ENCODE measurements at places on chromosomes 1 and 21.

GRCh38 chr21:7916329-7917303, 2604.8 kb upstream of the TPTE start:
- no peak for DNase-seq

DNA sequence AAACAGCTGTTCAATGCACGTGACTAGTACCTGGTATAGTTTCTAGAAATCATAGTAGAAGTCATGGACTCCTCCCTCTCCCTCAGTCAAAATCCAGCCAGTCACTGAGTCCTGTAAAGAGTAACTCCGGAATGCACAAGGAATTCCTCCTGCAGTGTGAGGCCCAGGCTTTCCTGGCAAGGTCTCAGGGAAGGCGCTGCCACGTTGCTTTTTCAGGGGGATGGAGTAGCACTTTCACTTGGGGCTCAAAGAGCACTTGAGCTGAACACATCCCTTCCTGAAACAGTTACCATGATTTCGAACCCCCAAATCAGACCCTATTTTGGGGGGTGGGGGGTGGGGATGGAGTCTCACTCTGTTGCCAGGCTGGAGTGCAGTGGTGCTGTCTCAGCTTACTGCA, 26.4 kb upstream of the LRRC8D start:
- DNase-seq, result no peak

GRCh38 chr1:93573940-93574469, 107.6 kb downstream of the BCAR3 start:
- no peak for DNase-seq

GRCh38 chr1:150575072-150575489, 4.3 kb downstream of the MCL1 start:
- no peak for DNase-seq

DNA sequence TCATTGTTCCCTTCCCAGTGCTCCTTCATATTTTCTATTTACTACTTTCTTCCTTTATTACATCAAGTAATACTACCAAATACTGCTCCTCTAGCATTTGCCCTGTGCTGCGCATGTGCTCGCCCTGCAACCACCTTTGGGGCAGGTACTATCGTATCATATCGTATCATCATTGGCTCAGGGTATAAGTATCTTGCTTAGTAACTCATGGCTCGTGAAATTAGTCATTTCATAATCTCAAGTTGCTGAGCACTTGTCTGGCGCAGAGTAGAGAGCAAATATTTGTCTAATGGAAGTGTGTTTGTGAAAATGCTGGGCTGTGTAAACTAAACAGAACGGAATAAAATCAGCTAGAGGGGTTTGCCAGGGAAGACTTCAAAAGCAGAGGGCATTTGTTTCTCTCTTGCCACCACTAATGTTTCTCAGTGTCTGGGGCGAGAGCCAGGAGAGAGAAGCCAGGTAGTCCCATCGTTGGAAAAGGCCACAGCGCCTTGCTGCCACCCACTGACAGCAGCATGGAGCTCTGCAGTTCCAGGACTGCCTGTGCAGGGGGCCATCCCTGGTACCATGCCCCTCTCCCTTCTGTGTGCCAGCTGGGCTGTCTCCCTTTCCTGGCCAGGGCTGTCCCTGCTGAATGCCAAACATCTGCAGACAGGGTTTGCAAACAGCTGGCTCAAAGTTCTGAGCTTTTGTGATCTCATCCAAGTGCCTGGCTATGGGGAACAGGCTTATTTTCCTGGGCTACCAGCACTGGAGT, 20.0 kb upstream of the CPT2 start:
- no peak for DNase-seq

GRCh38 chr1:35544976-35545375, 12.2 kb downstream of the KIAA0319L start:
- peak; percentile 23 for DNase-seq

GRCh38 chr1:212699104-212699624, 476 bp downstream of the BATF3 start:
- DNase-seq, result peak; percentile 9

DNA sequence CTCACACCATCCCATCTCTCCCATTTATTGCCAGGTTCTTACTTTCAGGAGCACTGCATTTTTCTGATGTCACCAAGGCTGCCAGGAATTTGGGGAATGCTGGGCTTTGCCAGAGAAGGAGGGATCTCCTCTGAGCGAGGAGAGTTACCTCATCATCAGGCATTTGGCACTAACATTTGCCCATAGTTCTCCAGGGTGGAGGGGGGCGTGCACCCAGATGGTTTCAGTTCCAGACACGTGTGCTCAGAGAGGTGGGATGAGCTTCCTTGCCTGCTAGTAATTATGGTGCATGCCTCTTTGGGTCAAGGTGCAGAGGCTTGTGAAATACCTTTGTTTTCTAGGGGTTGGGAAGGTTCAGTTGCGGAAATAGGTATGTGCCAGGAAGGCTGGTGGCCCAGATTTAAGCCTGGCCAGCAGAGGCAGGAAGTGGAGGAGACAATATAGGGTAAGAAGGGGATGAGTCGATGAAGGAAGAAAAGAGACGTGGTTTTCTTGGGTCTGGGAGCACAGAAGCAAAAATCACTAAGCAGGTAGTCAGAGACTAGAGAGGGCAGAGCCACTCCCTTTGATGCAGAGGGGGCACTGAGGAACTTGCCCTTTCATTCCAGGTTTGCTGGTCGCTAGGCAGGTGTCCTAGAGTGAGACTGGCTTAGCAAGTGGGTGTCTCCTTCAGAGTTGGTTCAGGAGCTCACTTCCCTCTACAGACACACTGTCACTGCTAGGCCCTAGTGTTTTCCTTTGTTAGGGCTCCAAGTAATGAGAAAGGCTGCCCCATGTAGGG, 7.2 kb downstream of the TUFT1 start:
- DNase-seq, result no peak

- DNase-seq, result no peak
Measured at GRCh38 chr1:241821363-241821762, 26.6 kb upstream of the EXO1 start.

GRCh38 chr1:36554323-36554628, 71.6 kb upstream of the CSF3R start:
- DNase-seq, result no peak

GRCh38 chr1:67350783-67351182, 43.1 kb downstream of the IL12RB2 start:
- DNase-seq, result no peak

GRCh38 chr1:232880354-232880753, 70.1 kb upstream of the NTPCR start:
- DNase-seq, result no peak

DNA sequence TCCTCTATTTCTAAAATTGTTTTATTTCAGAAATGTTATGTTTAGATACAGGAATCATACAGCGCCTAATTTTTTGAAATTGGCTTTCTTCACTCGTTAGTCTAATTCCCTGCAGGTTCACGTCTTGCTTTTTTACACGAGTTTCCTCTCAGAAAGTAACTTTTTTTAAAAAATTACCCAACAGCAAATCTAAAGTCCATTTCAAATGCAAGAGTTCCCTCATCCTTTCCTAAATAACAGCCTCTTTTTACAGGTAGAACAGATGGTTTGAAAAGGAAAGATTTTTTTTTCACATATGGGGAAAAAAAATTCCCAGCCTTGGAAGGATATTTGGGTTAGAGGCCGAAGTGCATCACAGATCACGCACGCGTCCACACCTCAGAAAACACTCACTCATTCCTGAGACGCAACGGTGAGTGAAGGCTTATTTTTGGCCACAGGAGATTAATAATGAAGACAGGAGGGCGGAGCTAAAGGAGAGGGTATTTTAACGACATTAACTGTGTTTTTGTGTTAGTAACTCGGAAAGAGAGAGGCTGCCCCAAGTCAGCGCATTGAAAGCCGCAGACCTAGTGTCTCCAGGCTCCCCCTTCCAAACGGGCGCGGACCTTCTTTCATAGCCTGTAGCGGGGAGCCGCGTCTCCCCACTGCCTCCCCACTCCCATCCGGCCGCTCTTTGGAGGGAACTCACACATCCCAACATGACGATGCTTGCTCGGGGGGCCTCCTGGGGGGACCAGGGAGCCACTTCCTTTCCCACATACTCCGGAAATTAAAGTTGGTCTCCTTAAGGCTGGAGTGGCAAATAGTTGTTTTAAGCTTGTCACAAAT, 969 bp upstream of the RIPK4 start:
- no peak for DNase-seq

DNA sequence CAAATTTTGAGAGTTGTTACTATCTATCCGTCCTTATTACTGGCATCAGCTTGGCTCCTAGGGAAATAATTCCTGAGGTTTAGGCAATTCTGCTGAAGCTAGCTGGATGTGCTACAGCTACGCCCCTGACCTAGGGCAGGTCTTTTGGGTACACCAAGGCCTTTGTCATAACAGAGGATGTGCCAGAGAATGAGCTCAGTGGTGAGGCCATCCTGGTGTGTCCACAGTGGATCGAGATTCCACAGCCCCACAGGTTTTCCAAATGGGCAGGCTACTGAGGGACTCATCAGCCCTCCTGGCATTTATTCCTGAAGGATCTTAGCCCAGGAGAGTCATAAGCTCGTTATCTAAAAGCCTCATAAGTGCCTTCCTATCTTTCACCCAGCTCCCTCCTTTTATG, 475.2 kb upstream of the USP24 start:
- DNase-seq, result no peak
